ENCODE measurements at places on chromosomes 11 and 22. TPM values are rescaled to one million over a fixed set of nuclear protein-coding genes. Genes with fewer than 3 reads are reported as not detected.
A peak's percentile ranks its signal among the peaks of the same experiment; 100 is the strongest.

GRCh38 chr11:6991227-6991626 lies 28.9 kb downstream of the ZNF214 start:
- ATAC-seq, result no peak

DNA sequence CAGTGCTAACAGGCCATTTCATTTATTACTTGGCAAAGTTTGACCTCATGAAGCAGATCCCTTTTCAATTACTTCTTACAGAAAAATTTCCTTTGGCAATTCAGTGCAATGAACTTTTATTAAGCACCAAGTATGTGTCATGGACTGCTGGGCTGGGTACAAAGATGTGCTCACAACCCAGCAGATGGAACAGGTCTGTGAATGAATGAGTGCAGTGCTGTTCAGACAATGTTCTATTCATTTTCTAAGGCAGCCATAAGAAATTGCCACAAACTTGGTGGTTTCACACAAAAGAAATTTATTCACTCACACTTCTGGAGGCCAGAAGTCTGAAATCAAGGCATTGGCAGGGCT lies 428.5 kb downstream of the SOX6 start:
- no peak for ATAC-seq

- no peak for ATAC-seq
Observed at GRCh38 chr11:73431396-73431795, 55.2 kb downstream of the RELT start.

- peak; percentile 58 for ATAC-seq
Observed at GRCh38 chr11:22703040-22703439, 36.6 kb downstream of the GAS2 start.

The RTN4RL2 gene
- 5.9 TPM for total RNA-seq

DNA sequence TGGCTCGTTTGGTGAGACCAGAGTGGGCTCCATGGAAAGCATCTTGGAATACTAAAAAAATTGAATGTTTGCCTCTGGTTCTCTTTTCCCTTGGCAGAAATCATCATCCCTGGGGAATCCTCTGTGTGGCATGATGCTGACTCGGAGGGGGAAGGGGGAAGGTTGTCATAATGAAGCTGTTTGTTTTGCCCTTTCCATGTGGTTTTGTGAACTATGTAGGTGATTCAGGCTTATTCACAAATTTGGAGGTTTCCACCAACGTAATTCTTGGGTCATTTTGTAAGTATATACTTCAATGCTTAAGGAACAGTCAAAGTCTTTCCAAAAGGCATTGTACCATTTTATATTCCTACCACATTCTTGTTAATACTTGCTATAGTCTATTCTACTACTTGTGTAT lies 754.0 kb upstream of the FAT3 start:
- no peak for ATAC-seq

The LRRC51 gene
- 7.3 TPM for total RNA-seq

- no peak for ATAC-seq
Observed at GRCh38 chr22:38828191-38828590, 15.6 kb downstream of the NPTXR start.
